ENCODE measurements at places on chromosomes 13 and 19.

GRCh38 chr13:51823863-51824262 is 19.9 kb upstream of the DHRS12 start:
- no peak for DNase-seq

- no peak for DNase-seq
These were observed 63.5 kb downstream of the TSHZ3 start for GRCh38 chr19:31285744-31286143.

DNA sequence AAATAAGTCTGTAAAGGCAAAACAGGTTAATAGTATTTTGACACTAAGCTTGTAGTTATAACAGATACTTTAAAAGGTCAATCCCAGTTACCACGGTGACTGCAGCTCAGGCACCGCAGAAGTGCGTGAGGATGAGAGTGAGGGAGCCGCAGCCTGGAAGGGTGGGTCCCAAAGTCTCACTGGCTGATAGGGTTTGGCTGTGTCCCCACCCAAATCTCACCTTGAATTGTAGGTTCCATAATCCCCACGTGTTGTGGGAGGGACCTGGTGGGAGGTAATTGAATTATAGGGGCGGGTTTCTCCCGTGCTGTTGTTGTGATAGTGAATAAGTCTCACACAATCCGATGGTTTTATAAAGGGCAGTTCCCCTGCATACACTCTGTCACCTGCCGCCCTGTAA is 40.0 kb upstream of the GAS6 start:
- no peak for DNase-seq

DNA sequence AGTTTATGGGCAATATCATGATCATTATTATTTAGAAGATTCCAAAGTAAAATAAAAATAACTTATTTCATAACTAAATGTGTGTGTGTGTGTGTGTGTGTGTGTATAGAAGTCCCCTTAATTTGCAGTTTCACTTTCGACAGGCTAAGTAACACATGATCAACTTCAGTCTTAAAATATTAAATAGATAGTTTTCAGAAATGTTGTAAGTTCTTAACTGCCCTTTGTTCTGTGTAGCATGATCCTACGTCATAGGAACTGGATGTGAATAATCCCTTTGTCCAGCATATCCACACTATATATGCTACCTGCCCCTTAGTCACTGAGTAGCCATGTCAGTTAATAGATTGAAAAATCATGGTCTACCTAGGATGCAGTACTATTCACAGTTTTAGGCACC is 1863.5 kb upstream of the PCDH20 start:
- no peak for DNase-seq

DNA sequence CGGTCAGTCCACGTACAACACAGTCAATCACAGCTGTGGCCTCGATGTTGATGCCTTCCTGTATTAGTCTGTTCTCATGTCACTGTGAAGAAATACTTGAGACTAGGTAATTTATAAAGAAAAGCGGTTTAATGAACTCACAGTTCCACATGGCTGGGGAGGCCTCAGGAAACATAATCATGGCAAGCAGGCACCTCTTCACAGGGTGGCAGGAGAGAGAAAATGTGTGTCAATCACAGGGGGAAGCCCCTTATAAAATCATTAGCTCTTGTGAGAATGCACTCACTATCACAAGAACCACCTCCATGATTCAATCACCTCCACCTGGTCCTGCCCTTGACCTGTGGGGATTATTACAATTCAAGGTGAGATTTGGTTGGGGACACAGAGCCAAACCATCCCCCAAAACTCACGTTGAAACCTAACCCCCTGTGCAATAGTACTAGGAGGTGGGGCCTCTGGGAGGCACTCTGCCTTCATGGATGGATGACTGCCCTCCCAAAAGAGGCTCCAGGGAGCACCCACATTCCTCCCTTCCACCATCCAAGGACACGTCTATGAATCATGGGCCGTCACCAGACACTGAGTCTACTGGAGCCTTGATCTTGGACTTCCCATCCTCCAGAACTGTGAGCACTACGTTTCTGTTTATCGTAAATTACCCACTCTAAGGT is 2.3 kb upstream of the PROZ start:
- no peak for DNase-seq

GRCh38 chr13:43229506-43229905 is 206.1 kb downstream of the DNAJC15 start:
- no peak for DNase-seq

DNA sequence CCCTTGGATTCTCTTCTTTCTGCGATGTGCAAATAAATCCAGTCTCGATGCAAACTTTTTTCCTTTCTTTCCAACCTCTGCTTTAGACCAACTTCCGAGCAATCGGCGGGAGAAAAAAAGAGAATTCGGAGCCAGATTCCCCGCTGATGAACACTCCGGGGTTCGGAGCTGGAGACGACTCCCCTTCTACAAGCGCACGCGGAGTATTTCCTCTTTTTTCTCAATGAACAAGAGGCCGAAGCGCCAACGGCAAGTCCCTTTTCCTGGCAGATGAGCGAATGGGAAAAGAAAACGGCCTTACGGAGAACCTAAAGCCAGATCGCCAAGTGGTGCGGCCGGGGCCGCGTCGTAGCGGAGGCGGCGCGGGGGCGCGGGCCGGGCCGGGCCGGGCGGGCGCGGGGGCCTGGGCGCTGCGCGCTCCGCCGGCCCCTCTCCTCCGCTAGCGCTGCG is 250 bp downstream of the SPRY2 start:
- no peak for DNase-seq

DNA sequence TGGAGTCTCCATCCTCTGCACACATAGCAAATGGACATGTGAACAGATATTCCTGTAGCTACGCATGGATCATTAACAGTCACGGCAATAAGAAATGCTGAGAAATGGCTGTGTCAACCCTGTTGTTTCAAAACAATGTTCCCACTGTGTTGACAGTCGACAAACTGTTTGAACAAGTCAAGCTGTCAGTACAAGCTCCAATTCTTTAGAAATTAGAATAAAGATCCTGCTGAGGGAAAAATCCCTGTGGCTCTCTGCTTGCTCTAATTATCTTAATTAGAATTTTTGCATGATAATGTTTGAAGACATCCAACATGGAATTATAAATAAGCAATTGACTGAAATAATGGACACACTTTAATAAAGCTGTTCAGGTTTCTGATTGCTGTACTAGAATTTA is 37.9 kb upstream of the CPB2 start:
- no peak for DNase-seq

GRCh38 chr13:48534911-48535501 is 2.1 kb upstream of the RCBTB2 start:
- no peak for DNase-seq

DNA sequence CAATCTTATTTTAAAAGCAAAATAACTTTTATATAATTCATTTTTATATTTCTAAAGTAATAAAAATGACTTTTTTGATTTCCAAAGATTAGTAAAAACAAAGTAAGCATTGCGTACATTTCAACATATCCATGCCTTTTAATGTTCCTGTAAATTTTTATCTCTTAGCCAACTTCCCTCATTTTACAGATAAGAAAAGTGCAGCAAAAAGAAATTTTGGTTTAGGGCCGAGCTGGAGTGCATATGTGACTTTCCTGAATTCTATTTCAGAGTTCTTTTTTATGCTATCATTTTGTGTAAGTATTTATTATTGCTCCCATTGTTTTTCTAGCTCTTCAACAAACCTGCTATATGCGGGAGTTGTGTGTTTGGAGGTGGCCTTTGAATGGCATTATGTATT is 195.3 kb downstream of the NHLRC3 start:
- no peak for DNase-seq

GRCh38 chr13:98846521-98846920 is 94.0 kb upstream of the SLC15A1 start:
- no peak for DNase-seq

GRCh38 chr19:27971869-27972268 is 1241.1 kb downstream of the UQCRFS1 start:
- no peak for DNase-seq

GRCh38 chr13:38947054-38947453 is 43.6 kb downstream of the STOML3 start:
- DNase-seq = no peak

Data from NCI-H774 (cell line).